Stimulated activated CD4-positive, alpha-beta T cell treated with anti-CD3 and anti-CD28 coated beads, Interleukin-12 subunit alpha, Interleukin-12 subunit beta, amount 100 ng/mL, for 48 hours (primary cell): ENCODE measurements at places on chromosomes 11 and 22.

DNA sequence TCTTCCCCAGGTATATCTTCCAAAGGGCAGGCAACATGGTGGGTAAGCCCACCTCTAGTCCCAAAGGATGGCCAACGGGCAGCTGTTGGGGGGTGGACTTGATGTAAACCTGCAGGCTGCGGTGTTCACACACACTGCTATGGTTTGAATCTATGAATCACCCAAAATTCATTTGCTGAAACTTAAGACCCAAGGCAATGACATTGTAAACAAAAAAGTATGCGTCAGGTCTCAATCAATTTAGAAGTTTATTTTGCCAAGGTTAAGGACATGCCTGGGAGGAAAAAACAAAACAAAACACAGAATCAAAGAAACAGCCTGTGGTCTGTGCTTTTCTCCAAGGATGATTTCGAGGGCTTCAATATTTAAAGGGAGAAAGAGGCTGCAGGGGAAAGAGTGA lies 18.3 kb downstream of the RCN1 start:
- no peak for DNase-seq

GRCh38 chr11:82676483-82677094 lies 57.1 kb downstream of the FAM181B start:
- no peak for DNase-seq

DNA sequence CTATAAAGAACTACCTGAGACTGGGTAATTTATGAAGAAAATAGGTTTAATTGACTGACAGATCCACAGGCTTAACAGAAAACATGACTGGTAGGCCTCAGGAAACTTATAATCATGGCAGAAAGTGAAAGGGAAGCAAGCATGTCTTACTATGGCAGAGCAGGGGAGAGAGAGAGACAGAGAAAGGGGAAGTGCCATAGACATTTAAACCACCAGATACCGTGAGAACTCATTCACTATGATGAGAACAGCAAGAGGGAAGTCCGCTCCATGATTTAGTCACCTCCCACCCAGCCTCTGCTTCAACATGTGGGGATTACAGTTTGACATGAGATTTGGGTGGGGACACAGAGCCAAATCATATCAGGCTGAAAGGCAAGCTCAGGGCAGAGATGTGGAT lies 327.1 kb upstream of the DDI1 start:
- no peak for DNase-seq

DNA sequence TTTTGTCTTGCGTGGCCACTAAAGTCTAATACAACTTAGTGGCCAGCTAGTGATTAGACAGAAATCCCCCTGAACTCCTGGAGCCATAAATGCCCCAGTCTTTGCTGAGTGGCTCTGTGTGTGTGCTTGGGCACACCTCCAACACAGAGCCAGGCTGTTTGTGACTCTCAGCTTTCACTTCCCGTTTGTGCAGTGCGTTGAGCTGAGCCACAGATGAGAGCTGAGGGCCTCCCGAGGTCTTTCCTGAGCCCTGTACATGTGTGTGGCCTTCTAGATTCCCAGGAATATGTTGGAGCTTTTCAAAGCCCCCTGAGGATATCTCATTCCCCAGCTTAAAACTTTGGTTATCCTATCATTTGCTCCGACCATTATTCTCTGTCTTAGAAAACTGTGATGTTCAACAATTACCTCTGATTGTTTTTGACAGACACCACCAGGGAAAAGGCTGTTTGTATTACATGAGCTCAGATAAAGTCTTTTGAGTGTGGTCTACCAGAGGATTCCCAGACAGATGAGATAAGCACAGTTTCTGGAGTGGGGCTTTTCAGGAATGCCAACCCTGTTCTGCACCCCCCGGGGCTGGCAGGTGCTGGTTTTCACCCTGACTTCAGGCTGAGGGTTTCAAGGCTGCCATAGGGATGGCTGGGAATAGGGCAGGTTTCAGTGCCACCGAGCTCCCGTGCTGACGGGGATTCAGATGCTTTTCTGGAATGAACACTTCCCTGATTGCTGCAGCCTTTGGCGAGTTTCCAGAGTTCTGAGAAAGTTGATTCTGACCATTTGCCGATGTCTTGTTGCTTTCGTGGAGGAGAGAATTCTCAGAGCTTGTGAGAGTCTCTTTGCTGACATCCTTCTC lies 23.8 kb downstream of the IGHMBP2 start:
- no peak for DNase-seq

DNA sequence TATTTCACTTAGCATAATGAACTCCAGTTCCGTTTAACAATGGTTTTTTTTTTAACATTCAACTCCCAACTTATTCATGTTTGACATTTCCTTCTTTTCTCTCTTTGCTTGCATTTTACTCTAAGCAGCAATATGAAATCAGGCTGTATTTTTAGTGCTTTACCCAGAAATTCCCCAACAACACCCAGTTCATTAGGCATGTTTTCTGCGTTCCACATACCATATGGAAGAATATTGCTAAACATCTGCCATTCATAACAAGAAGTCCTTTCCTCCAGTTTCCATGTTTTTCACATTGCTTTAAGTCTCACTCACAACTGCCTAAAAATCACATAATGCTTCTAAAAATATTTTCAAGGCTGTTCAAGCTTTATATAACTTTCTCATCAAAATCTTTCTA lies 45.8 kb downstream of the PLAAT5 start:
- no peak for DNase-seq

DNA sequence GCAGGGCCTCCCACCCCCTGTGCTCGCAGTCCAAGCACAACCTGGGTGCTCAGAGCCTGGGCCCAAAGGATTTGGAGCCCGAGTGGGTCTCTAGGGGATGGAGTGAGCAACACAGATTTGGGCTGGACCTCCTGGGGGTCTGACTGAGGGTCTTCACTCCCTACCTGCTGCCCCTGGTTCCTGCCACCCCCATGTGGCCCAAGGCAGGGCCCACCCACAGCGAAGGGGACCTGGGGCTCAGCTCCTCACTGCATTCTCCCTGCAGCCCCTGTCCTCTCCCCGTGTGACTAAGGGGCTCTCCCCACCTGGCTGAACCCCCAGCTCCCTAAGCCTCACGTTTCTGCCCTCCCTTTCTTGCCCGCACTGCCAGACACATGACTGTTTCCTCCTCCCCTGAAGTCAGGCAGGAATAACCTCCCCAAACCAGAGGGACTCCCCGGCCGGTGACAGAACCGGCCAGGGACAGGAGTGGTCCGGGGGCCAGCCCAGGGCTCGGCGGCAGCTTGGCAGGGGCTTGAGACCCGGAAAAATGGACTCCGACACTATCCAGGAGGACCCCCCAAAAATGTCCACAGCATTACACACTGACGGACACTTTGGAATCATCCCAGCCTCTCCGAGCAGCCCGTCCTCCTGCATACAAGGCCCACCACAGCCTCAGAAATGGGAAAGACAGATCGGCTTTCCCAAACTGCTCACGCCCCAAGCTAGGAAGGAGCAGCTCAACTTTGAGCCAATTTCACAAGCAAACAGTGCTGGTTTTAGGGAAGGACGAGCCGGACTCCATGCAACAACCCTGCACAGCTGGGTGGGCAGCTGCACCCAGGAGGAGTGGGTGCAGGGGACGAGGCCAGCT lies 57.8 kb downstream of the BRD1 start:
- no peak for DNase-seq

- peak; percentile 69 for DNase-seq
Observed at GRCh38 chr22:41301085-41302020, at the start of gene ZC3H7B. Gene ZC3H7B, plus strand, starts transcription at chr22:41301525. Its CDS starts 19,136 bp downstream, at chr22:41320661.

DNA sequence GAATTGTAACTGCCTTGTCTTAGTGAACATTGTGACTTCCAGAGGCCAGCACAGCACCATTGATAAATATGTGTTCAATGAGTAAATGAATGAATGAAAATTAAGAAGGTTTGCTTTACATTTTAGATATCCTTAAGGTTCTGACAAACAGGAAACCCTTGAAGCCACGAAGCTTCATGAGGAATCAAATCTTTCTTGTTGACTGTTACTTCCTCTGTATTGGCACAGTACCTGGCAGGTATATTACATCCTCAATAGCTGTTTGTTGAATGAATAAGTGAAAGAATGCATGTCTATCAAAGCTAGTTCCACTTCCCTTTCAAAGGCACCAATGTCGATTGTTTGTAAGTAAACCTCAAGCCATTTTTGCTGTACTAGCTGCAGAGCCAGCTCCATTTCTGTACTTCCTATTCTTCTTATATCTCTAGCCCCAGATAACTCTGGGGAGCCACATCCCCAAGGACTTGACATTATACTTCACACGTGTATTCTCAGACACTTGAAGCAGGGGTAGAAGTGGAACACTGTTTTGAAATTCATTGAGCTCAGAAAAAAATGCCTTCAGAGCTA lies 140.3 kb upstream of the RAG2 start:
- no peak for DNase-seq

DNA sequence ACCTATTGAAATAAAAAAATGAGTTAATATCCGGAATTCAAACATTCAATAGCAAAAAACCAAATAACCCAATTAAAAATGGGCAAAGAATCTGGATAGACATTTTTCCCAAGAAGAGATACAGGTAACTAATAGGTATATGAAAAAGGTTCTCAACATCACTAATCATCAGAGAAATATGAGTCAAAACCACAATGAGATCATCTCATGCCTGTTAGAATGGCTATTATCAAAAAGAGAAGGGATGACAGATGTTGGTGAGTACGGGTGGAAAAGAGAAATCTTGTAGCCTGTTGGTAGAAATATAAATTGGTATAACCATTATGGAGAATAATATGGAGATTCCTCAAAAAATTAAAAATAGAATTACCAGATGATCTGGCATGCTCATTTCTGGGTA lies 26.9 kb upstream of the OR6M1 start:
- no peak for DNase-seq

- no peak for DNase-seq
Observed at GRCh38 chr11:76339221-76339620, 41.7 kb downstream of the THAP12 start.

GRCh38 chr22:42376711-42377554 lies 55.3 kb downstream of the NFAM1 start:
- DNase-seq: no peak

DNA sequence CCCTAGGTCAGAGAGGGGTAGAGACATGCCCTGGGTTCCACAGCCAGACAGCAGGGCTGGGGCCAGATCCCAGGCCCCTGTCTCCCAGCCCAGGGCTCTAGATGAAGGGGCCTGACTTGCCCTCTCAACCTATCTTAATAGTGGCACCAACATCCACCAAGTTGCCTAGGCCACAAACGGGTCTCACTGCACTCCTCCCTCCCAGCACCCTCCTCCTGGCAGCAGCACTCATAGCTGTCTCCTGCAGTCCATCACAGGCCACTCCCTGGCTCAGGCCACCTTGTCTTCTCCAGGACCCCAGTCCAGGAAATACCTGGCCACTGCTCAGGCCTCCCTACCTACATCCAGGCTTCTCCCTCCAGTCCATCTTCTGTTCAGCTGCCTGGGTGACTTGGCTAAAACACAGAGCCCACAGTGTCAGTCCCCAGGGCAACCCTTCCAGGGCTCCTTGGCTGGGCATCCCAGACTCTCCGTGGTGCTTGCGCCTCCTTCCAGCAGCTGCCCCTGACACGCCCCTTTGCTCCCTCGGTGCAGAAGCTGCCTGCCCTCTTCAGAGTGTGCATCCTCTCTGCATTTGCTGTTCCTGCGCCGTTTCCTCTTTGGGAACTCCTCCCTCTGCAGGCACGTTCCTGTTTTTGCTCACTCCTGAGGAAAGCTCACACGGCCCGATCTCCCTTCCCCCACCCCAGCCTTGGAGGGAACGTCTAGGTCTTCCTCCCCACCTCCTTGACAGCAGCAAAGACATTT lies 40.5 kb downstream of the LRRC32 start:
- no peak for DNase-seq

GRCh38 chr11:3164138-3164551 lies 965 bp downstream of the OSBPL5 start:
- no peak for DNase-seq

DNA sequence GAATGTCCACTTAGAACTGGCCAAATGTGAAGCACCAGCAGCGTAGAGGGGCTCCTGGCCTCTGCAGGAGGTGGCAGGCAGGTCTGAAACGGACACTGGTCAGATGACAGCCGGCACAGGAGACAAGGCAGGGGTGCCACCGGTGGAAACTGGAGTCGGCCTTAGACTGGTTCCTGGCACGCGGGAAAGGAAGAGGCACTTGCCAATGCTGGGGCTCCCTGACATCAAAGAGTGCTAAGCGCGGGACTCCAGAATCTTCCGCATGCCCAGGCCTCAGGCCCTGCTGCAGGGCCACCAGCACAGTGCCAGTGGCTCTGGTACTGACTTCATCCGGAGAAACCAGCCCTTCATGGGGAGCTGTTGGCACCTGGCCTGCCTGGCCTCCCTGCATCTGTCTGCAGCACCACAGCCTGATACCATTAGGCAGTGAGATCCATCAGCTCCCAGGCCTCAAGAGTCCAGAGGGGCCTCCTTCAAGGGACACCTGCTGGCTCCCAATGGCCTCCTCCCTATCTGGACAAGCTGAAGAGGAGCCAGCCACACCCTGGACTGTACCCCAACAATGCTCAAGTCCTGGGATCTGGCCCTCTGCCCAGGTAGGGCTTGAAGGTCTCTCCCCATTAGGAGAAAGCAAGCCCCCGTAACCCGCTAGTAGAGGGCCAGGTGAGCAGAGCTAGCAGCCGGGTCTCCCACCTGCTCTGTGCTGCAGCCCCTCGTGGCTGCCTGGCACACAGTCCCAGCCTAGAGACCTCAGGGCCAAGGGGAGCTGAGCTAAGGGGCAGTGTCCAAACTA lies 29.7 kb upstream of the GNB1L start:
- DNase-seq: no peak

GRCh38 chr11:22536071-22536470 lies 89.6 kb downstream of the FANCF start:
- no peak for DNase-seq

DNA sequence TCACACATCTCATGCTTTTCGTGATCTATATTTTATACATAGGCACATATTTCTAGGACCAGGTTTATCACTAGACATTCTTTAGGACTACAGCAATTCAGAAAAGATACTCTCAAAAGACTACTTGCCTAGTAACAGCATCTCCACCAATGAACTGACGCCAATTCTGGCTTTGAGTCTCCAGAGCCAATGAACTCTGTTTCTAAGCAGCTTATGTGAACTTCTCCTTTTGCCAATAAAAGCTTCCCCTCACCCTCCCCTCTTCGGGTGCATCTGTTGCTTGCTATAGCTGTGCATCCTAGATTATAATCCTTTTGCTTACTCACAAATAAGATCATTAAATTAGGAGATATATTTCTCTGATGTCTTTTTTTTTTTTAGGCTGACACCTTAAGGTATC lies 11.4 kb upstream of the ANKK1 start:
- DNase-seq: no peak

- DNase-seq: no peak
Observed at GRCh38 chr11:3006505-3007260, 14.6 kb upstream of the NAP1L4 start.

DNA sequence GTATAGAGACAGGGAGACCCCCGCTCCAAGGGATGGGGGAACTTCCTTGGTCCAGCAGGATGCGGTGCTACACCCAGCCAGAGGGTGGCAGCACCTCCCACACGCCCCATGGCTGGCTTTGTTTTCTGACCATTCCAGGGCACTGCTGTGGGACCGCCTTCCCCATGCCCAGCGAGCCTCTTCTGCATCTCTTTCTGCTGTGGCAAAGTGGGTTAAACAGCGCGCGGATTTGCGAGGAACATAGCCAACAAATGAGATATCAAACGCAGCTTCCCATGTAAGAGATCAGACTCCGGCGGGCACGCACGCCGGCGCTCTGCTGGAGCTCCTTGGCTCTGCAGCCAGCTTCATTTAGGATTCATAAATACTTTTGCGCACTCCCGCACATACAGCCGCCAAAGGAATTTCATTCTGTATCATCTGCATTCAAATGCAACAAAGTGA lies 485.8 kb upstream of the CADM1 start:
- DNase-seq: no peak

- no peak for DNase-seq
Observed at GRCh38 chr22:48884324-48884723, 943.3 kb downstream of the BRD1 start.
